ENCODE measurements at places on chromosomes 4 and X. TPM values are rescaled to one million over a fixed set of nuclear protein-coding genes. Genes with fewer than 3 reads are reported as not detected.

DNA sequence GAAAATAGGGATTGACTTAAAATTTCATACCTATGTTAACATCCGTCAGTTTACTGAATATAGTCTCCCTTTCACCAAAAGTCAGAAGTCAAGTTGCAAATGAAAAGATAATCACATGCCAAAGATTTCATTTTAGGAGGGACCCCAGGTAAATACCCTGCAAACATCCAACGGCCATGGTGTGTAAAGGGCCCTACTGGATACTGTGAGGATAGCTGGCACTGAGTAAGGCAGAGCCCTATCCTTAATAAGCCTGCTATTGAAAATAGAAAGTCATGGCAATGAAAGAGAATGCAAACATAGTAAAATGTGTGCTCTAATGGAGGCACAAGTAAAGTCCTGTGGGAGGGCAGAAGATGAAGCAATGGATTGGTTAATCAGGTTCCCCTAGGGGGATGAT is 20.9 kb downstream of the STK26 start:
- no peak for DNase-seq

The AMBN gene
- not detected for total RNA-seq

The CEP135 gene
- total RNA-seq = 5.4 TPM

DNA sequence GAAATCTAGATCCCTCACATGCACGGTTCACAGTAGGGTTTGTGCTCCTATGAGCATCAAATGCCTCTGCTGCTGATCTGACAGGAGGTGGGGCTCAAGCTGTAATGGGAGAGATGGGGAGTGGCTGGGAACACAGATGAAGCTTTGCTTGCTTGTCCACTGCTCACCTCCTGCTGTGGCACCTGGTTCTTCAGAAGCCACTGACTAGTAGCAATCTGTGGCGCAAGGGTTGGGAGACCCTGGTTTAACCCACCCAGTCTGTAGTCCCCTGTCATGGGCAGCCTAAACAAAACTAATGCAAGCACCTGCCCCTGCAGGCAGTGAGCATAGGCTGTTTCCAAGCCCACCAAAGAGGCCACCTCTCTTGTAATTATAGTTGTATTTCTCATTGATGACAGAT is 116.6 kb downstream of the SHOX start:
- DNase-seq = no peak

GRCh38 chr4:3115637-3116270 is 41.3 kb downstream of the HTT start:
- no peak for DNase-seq
